ENCODE measurements at places on chromosomes 2 and 18.

DNA sequence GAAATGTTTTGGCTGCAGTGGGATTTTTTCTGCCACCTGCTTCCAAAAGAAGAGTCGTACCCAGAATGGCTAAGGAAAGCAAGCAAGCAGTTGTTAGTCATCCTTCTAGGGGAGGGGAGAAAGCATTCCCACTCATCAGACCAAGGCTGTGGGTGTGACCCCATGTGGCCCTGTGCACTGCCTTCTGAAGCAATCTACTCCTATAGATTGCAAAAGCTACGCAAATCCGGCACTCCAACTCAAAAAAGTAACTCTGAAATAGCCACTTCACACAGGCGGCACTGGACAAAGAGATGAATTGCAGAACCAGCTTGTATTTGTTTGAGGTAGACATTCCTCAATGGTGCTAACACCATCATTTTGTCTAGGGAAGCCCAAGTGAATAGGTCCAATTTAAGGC lies 44.3 kb downstream of the ST3GAL5 start:
- no peaks in the 10 kb centered on the region for H3K27me3 ChIP-seq
- no peaks in the 10 kb centered on the region for H3K36me3 ChIP-seq
- DNase-seq: no peak
- H3K27ac ChIP-seq: no peak overlapping the region
- H3K4me3 ChIP-seq: no peak overlapping the region

GRCh38 chr2:100544911-100545596 lies 17.7 kb upstream of the PDCL3 start:
- no peak overlapping the region for H3K4me3 ChIP-seq
- no peaks in the 10 kb centered on the region for H3K27me3 ChIP-seq
- no peak for DNase-seq
- no peaks in the 10 kb centered on the region for H3K36me3 ChIP-seq

GRCh38 chr18:37184209-37184868 lies 355.4 kb downstream of the KIAA1328 start:
- no peak for DNase-seq
- no peaks in the 10 kb centered on the region for H3K27me3 ChIP-seq
- no peak overlapping the region for H3K4me3 ChIP-seq
- H3K27ac ChIP-seq: no peak overlapping the region
- no peaks in the 10 kb centered on the region for H3K36me3 ChIP-seq

DNA sequence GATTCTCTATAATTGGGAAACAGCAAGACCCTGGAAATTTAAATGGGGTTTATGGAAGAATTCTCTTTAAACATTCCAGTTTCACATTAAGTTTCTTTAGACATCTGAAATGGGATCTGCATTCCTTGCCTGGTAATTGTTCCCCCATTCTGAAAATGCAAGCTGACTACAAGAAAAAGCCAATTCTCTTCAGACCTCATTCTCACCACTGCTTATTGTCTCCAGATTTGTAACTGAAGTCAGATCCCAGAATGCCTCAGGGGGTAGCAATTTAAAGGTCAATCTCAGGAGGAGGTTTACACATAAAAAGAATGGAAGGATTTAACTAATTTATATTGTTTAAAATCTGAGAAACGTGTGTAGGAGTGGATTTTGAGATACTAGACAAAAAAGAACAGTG lies 41.2 kb downstream of the COL3A1 start:
- no peaks in the 10 kb centered on the region for H3K27me3 ChIP-seq
- H3K4me3 ChIP-seq: no peak overlapping the region
- H3K27ac ChIP-seq: no peak overlapping the region
- H3K4me1 ChIP-seq: peaks cover 5% of the 10 kb centered on the region
- no peaks in the 10 kb centered on the region for H3K36me3 ChIP-seq

DNA sequence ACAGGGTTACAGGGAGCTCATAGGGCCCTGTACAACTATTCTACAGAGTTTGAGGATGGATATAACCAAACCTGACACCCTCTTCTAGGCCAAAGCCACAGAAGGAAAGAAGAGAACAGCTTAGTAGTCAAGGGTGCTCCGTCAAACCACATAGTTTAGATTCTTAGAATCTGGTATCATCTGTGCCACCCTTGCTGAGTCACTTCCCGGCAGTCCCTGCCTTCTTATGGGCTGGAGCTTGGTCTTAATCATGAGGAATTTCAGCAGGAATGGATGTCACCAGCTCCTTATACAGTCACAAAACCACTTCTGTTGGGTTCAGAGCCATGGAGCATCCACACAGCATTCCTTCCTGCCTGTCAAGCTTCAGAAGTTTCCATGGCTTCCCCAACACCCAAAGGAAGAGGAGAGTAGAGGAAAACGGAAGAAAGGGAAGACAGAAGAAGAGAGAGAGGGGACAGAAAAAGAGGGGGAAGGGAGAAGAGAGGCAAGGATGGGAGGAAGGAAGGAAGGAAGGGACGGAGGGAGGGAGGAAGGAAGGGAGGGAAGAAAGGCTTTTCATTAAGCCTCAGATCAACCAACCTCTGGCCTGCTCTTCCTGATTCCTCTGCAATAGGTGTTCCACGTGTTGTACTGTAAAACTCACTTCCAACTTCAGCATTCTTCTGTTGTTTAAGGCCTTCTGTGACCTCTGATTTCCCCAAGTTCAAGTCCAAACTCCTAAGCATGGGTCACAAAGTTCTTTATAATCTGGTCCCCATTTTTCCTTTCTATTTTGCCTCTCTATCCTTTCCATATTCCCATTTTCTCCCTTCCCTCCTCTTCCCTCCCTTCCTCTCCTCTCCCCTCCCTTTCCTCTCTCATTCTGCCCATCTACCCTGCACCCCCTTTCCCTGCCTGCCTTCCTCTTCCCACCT lies 246.1 kb upstream of the TNP1 start:
- H3K4me3 ChIP-seq: no peak overlapping the region
- DNase-seq: peak; percentile 2
- no peaks in the 10 kb centered on the region for H3K27me3 ChIP-seq
- no peak overlapping the region for H3K27ac ChIP-seq
- no peaks in the 10 kb centered on the region for H3K36me3 ChIP-seq

DNA sequence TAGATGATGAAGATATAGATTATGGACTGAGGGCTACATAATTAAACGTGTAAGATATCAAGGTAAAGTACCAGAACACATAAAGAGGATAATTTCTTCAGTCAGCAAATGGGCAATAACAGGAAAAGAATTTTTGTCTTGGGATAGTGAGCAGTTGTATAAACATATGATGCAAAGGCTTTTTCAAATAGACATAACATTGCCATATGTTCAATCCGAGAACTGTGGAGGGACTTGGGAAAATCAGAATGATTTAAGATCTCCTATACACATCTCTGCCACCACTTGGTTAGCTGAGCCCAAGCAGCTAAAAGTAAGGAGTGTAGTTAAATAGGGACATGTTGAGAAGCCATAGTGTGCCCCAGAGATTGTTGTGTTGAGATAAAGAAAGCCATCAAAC lies 287.6 kb upstream of the ZNF521 start:
- H3K27ac ChIP-seq: no peak overlapping the region
- H3K36me3 ChIP-seq: no peaks in the 10 kb centered on the region
- H3K4me1 ChIP-seq: peaks cover 8% of the 10 kb centered on the region
- no peak overlapping the region for H3K4me3 ChIP-seq

DNA sequence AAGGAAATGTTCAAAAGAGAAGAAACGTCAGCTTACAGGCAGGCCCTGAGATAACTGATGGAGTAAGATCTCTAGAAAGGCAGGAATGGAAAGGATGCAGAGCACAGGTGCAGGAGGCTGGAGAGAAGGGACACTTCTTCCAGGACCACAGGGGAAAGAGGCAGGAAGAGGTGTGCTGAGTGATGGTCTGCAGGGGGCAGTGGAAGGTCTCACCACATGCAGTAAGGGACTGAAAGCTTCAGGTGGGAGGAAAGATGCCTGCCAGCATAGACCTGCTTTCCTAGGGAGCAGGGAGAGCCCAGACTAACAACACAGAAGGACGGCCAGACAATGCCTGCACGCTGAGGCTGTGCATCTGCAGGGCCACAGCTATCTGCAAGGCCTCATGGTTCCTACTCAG lies 156.8 kb downstream of the L3MBTL4 start:
- H3K27ac ChIP-seq: no peak overlapping the region
- H3K36me3 ChIP-seq: peaks cover 4% of the 10 kb centered on the region
- H3K4me1 ChIP-seq: 0 out of 2 replicates have a peak, but pooled peaks cover 3% of the 10 kb centered on the region

GRCh38 chr2:232721261-232721660 lies 24.1 kb downstream of the GIGYF2 start:
- no peaks in the 10 kb centered on the region for H3K4me1 ChIP-seq
- H3K36me3 ChIP-seq: no peaks in the 10 kb centered on the region
- no peak overlapping the region for H3K4me3 ChIP-seq
- no peak overlapping the region for H3K27ac ChIP-seq
- no peaks in the 10 kb centered on the region for H3K27me3 ChIP-seq
- no peak for DNase-seq

- no peak overlapping the region for H3K4me3 ChIP-seq
- no peak overlapping the region for H3K27ac ChIP-seq
- no peaks in the 10 kb centered on the region for H3K4me1 ChIP-seq
- no peak for DNase-seq
- H3K36me3 ChIP-seq: no peaks in the 10 kb centered on the region
These were observed 62.9 kb upstream of the BZW1 start for GRCh38 chr2:200748779-200749178.

- H3K27me3 ChIP-seq: no peaks in the 10 kb centered on the region
- H3K27ac ChIP-seq: no peak overlapping the region
- H3K4me1 ChIP-seq: peaks cover 21% of the 10 kb centered on the region
- no peak for DNase-seq
These were observed 62.7 kb upstream of the GATA6 start for GRCh38 chr18:22106536-22107292.

DNA sequence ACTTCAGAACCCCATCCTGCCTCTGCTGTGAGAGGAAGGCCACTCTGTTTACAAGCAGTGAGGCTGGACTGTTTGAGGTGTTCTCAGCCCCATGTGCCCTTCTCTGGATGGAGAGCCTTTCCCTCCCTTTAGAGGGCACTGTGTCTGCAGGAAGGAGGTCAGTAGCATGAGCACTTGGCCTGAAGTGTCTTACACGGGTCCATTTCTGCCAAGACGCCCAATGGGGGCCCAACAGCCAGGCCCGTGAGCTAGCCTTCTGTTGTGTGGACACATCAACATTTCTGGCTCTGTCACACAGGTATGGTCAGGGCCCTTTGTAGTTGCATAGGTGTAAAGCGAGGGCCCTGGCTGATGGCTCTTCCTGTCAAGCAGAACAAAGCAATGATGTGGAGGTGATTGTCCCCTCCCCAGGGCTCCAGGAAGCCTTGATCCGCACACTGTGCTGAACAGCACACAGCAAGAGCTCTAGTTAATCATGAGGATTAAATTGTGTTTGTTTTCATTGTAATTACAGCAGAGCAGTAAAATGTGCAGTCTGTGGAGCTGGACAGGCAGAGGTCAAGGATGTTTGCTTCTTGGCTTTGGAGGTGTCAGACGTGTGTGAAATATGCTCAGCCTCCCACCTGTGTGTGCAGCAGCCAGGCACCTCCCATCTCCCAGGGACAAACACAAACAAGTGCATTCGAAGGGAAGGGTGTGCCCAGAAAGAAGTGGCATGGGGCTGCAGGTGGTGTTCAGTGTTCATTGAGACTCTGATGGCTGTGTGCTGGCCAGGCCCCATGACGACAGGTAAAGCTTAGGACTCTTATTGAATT lies 132.1 kb downstream of the SH3RF3 start:
- no peak overlapping the region for H3K27ac ChIP-seq
- DNase-seq: peak; percentile 40
- H3K27me3 ChIP-seq: no peaks in the 10 kb centered on the region
- H3K36me3 ChIP-seq: no peaks in the 10 kb centered on the region
- no peak overlapping the region for H3K4me3 ChIP-seq

- H3K27ac ChIP-seq: no peak overlapping the region
- H3K27me3 ChIP-seq: no peaks in the 10 kb centered on the region
- no peaks in the 10 kb centered on the region for H3K36me3 ChIP-seq
- H3K4me3 ChIP-seq: no peak overlapping the region
- no peaks in the 10 kb centered on the region for H3K4me1 ChIP-seq
These were observed 348.3 kb upstream of the DSEL start for GRCh38 chr18:67864677-67865340.

GRCh38 chr2:20781656-20782265 lies 41.1 kb downstream of the LDAH start:
- DNase-seq: peak; percentile 74
- H3K27ac ChIP-seq: no peak overlapping the region
- no peaks in the 10 kb centered on the region for H3K4me1 ChIP-seq
- H3K36me3 ChIP-seq: no peaks in the 10 kb centered on the region
- H3K27me3 ChIP-seq: no peaks in the 10 kb centered on the region

DNA sequence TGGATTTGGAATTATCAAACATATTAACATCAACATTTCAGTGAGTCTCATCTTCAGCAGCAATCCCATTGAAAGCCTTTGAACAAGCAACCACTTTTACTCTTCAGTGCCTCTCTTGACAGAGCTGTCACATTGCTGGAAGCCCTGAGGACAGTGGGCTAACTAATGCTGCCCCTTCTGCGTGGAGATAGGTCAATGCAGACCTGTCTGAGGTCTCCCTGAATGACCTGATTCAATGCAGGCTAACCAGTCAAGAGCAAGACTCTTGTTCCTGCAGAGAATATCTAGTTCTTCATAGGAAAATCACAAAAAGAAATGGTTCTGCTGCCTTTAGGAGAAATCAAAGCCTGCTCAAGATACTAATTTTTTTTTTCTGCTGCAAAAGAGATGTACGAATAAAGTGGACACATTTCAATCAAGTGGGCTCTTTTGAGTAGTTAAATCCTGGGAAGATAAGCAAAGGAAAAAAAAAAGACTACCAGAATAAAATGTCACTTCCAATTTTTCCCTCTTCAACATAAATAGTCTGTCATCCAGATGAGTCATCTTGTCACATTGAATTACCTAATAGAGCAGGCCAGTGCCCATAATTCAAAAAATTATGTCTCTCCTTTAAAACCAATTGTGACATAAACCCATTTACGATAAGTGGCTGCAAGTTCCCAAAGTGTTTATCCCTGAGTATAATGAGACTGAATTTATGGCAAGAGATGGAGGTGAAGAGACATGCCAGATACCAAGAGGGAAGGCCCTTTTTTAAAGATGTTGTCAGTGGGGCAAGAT lies 1269.0 kb upstream of the DDX18 start:
- H3K27ac ChIP-seq: no peak overlapping the region
- no peak for DNase-seq
- no peaks in the 10 kb centered on the region for H3K27me3 ChIP-seq
- H3K4me3 ChIP-seq: no peak overlapping the region
- no peaks in the 10 kb centered on the region for H3K4me1 ChIP-seq
